ENCODE measurements at places on chromosomes 11 and 22.

- DNase-seq, result peak; percentile 99
These were observed 83.9 kb upstream of the EED start for GRCh38 chr11:86160541-86161149.

DNA sequence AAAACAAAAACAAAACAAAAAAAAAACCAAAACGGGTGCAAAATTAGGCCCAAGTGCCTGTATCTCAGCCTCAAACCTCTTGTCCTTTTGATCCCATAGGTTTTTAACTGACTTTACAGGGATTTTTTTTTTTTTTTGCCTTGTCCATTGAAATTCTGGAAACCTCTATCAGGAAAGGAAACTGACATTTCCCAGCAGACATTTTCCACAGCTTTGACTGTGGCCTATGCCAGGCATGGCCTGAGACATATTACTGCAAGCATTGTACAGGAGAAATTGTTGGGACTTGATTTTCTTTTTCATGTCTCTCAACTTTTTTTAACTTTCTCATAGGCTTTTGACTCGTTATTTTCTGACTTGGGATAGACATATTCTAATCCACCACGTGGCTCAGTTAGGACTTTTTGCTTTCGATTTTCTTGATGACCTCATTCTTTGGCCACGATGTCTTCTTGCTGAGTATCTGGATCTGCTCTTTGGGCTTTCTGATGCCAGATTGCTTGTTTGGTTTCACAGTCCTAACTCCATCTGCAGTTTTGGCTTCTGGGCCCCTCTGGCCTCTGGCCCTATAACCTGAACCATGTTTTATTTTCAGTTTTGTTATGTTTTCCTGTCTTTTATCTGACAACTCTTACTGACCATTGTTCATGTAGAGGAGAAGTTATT, 336.1 kb upstream of the C11orf87 start:
- DNase-seq, result no peak

DNA sequence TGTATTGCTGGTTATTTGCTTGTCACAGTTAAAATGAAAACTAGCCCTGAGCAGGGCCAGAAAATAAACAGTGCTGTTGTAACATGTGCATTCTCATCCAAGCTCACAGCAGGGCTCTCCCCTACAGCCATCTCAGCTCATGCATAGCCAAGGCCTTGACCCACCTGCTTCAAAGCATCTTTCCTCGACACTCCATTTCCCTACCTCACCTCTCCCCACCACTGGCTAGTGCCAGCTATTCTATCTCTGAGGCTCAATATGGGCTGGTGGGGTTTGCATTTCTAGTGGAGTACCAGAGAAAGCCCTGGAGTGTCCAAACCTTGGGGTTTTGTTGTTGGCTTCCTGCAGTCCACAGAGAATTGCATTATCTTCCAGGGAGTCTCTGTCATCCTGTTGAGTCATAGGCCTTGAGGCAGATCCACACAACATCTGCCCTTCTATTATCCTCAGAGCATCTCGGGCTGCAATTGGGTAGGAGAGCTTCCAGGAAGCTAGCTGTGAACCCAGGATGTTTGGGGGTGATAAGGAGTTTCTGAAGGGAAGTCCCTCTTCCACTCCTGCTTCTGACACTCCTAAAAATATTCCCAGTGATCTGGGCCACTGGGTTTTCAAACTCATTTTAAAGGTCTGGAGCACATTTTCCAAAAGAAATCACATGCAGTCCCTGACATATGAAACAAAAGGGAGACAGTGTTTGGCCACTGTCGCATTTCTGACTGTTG, 36.1 kb upstream of the AMOTL1 start:
- peak; percentile 46 for DNase-seq

- DNase-seq, result no peak
These were observed 480 bp downstream of the TRIM34 start for GRCh38 chr11:5625281-5625680.

DNA sequence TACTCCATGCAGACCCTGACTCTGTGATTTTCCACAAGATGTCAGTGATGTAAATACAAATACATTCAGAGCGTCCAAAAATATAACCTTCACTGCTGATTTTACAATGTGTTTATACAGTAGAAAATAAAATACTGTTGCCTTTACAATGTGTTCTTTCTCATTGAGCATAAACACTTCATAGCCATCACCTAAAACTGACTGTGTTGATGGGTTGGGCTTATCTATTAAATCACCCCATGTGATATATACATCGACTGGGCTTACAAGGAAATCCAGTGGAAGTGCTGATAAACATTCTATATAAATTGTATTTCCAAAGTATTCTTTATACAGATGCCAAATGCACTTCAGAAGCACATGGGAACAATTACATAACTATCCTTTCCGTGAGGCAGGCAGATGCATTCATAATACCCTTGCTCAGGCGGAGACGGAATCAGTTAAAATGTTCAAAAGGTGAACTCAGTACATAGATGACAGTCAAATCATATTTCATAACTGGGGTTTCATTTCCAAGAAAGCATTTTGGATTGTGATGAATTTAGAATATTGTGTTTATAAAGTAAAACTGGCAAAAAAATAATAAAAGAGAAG, 27.7 kb downstream of the DDI1 start:
- DNase-seq, result no peak

GRCh38 chr22:43017525-43018460, 2.8 kb upstream of the PACSIN2 start:
- DNase-seq, result no peak

DNA sequence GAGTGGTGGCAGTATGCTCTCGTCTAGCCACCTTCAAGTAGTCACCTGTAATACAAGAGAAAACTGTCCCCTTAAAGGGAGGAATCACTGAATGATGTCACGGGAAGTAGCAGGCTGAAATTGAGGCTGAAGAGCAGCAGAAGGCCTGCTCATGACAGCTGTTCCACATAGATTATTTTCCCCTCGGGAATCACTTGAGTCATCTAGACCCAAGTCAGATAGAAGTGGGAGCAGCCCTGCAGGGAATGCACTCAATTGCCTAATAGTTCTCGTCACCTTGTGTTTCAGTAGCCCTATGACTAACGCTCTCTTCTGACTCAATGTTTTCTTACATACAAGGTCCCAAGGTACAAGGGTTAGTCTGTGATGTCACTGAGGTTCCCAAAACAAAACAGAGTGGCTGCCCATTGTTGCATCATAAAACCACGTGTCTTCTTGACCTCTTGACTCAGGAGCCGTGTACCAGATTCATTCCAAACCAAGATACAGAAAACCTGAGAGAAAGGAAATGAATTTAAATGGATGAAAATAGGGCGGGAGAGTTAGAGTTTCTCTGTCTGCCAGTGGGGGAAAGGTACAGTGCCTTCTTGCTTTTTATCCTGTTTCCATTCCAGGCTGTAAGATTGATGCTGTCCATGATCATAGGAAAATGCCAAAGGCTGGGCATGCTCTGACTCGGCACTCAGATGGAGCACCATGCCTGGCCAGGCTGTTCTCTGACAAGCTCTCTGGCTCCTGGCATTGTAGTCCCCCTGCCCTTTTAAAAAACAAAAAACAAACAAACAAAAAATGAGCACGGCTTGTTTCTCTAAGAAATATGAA, 21.6 kb upstream of the C11orf96 start:
- peak; percentile 99 for DNase-seq

All from keratinocyte (primary cell).